ENCODE measurements at places on chromosomes 4 and X. TPM values are rescaled to one million over a fixed set of nuclear protein-coding genes. Genes with fewer than 3 reads are reported as not detected.

- DNase-seq: no peak
Observed at GRCh38 chr4:138804711-138805110, 210.9 kb upstream of the NOCT start.

- peak; percentile 29 for DNase-seq
Observed at GRCh38 chrX:135330706-135331105, 21.4 kb downstream of the ETDC start.

DNA sequence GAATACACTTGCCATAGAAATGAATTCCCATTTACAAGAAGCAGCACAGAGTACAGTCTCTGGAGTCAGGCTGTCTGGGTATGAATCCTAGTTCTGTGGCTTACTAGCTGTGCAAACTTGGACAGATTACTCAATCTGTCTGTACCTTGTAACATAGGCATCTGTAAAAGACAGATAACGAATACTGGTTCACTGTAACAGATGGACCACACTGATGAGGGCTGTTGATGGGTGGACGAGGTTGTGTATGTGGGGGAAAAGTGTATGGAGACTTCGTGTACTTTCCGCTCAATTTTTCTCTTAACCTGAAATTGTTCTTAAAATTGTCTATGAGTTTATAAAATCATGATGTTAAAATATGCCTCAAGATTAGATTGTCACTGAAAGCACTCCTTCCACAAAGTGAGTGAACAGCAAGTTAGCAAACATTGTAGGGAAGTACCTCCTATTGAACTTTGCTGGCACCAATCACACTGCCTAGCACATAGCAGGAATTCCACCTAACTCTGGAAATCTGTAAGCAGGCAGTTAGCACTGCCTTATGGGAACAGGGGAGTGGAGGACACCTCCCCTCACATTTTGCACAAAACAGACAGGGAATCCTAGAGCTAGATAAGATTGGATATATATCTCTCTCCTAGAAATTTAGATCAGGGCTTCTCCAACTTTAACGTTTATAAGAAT, 6.5 kb upstream of the EXOSC9 start:
- DNase-seq: no peak

DNA sequence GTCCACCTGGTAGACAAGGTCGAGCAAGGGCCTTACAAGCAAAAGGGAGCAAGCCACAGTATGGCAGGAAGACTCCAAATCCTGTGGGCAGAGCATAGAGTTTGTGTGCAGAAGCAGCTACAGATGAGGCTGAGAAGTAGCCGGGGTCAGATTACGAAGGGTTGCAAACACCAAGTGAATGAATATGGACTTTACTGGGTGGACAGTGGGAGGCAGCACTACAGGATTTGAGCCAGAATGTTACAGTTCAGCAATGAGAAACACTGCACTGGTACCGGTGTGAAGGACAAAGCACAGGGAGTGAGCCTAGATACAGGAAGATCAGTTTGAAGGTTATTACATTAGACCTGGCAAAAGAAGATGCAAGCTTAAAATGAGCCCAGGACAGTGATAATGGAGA, 46.1 kb upstream of the HOPX start:
- DNase-seq: no peak

DNA sequence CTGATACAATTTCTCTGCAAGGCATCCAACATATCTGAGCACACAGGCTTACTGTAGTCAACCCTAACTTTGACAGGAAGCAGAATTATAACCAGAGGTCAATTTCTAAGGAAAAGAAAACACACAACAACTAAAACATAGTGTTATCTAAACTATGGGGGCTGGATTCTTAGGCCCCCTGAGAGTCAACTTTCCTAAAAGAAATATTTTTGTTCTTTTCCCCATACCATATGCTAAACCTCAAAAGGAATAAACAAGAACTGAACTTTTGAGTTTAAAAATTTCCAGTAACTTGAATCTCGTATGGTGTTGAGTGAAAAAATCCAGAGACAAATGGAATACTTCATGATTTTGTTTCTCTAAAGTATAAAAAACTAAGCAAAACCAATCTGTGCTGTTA, 42.9 kb downstream of the ATXN3L start:
- peak; percentile 50 for DNase-seq

- DNase-seq: no peak
Observed at GRCh38 chrX:48940404-48940955, 16.9 kb downstream of the OTUD5 start.

GAGE12E gene
- polyA plus RNA-seq: not detected

GRCh38 chrX:123081776-123082175, 102.3 kb upstream of the GRIA3 start:
- DNase-seq: no peak

SOWAHD gene
- 0.38 TPM for polyA plus RNA-seq

DNA sequence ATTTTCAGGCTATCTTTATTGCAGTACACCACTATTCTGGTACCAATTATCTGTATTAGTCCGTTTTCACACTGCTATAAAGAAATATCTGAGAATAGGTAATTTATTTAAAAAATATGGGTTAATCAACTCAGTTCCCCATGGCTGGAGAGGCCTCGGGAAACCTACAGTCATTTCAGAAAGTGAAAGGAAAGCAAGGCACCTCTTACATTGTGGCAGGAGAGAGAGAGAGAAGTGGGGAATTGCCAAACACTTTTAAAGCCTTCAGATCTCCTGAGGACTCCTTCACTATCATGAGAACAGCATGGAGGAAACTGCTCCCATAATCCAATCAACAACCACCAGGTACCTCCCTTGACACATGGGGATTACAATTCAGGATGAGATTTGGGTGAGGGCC, 54.7 kb downstream of the AMER1 start:
- no peak for DNase-seq

- no peak for DNase-seq
Observed at GRCh38 chr4:184142121-184143000, 75.3 kb downstream of the ENPP6 start.

DNA sequence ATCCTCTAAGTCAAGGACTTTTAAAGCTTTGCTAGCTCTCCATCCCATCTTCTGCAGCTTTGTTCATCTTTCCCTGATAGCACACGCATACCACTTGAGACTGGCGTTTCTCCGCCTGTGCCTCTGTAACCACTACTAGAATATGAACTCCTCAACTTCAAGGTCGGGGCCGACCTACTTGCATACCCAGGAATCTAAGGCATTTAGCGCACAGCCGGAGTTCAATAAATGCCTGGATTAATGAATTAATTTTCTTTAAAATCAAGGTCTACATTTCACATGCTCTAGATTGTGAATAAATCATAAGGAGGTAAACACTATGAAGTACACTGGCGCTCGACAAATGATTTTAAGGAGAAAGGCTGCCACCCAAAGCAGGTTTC, 89.3 kb downstream of the HNRNPD start:
- no peak for DNase-seq

DNA sequence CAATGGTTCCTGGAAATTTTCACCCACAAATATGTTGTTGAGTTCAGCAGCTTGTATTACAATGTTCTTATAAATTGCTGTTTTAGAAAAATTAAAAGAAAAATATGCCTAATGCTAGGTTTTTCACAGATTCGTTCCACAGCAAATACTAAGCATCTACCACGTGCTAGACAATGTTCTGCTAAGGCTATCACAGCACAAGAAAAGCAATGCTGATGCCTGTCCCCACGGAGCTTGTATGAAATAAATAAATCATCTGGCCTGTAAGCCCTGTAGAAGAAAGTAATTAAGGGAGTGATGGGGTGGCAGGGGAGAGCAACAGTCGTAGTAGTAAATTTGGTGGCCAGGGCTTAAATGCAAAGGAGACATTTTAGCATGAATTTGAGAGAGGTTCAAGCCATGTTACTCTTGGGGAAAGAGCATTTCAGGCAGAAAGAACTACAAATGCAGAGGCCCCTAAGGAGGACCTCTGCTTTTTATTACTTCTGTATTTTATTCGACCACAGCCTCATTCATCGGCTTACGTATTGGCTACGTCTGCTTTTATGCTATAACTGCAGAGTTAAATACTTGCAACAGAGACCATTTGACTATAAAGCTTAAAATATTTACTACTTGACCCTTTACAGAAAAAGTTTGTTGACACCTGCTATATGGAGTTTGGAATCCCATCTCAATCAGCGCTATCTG, 36.3 kb downstream of the ARAP2 start:
- DNase-seq: no peak

SMIM31 gene
- polyA plus RNA-seq: 0.86 TPM

GRCh38 chr4:2289955-2290333, 28.0 kb upstream of the MXD4 start:
- DNase-seq: no peak

GRCh38 chr4:16262188-16262587, 35.9 kb upstream of the TAPT1 start:
- no peak for DNase-seq

DNA sequence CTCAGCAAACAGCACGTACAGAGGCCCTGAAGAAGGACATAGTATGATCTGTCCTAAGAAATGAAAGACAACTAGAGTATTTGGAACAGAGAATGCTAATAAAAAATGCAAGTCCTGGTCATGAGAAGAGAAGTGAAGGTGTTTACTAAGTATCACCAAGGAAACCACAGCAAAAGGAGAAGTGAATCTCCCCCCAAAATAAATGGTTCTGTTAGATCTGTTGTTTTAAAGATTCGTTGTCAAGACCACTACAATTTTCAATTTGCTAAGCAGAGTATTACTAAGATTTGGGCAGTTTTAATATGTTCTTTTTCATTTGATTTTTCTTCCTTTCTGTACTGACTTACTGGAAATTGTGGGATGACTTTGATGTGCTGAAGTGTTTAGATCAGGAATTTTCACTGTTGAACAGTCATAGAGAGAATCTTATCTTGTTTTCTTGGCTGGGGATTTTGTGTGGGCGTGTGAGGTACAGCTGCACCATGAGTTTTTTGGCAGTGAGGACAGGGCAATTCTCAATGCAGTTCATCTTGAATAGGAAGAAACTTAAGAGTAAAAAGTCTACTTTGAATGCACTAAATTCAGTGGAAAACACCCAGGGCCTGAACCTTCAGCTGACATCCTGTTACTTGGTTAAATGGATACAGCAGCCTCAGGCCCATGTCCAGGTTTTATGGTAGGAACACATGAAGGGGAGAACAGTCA, 132.2 kb downstream of the STIM2 start:
- peak; percentile 30 for DNase-seq

MAGEA12 gene
- polyA plus RNA-seq: not detected

MSX1 gene
- 0.76 TPM for polyA plus RNA-seq

TMEM31 gene
- polyA plus RNA-seq: 1.8 TPM

DNA sequence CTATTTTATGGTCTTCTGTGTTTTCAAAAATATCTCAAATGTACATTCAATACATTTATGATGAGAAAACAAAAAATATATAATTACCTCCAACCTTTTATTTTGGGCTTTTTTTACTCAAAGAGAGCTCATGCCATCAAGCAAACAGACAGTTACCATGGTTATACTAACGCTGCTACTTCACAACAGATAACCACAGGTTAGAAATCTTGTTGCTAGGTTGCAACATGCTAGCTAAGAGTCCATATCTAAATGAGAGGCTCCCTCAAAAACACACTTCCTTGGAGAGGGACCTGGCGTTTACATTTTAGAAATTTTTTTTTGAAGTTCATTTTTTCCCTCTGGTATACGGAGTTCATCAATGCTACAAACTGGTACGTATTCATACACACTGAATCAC, 44.3 kb downstream of the TBC1D9 start:
- DNase-seq: no peak

- DNase-seq: no peak
Observed at GRCh38 chr4:104693601-104694201, 199.0 kb upstream of the CXXC4 start.

GRCh38 chr4:94673961-94674360, 83.8 kb upstream of the BMPR1B start:
- no peak for DNase-seq

PLAC8 gene
- 2.9 TPM for polyA plus RNA-seq

KLHL4 gene
- 6.5 TPM for polyA plus RNA-seq

DNA sequence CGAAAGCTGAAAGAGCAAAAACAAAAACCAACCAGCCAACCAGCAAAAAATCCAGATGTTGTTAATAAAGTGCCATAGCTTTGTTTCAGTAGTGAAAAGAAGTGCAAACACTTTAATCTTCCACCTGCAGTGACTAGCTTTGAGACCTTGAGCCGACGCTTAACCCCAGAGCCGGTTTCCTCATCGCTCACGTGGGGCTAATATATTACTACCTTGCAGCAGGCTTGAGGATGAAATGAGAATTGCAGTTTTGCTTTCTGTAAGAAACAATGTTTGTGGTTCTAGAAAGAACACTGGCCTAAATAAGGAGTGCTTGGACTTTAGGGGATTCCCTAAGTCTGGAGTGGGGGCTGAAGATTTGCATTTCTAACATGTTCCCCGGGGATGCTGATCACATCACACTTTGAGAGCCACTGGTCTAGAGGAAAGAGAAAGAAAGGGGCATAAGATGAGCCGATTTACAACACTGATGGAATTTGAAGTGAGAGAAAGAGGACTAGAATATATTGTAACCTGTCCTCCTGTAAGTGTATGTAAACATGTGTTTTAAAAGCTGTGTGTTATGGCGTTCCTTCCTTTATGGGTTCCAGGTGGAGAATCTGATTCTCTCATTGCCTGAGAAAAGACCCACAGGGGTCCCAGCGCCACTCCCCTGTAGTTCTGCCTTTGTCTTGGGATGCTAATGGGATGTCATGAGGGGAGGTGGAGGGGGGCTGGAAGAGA, 1.4 kb downstream of the FGF2 start:
- peak; percentile 57 for DNase-seq

DNA sequence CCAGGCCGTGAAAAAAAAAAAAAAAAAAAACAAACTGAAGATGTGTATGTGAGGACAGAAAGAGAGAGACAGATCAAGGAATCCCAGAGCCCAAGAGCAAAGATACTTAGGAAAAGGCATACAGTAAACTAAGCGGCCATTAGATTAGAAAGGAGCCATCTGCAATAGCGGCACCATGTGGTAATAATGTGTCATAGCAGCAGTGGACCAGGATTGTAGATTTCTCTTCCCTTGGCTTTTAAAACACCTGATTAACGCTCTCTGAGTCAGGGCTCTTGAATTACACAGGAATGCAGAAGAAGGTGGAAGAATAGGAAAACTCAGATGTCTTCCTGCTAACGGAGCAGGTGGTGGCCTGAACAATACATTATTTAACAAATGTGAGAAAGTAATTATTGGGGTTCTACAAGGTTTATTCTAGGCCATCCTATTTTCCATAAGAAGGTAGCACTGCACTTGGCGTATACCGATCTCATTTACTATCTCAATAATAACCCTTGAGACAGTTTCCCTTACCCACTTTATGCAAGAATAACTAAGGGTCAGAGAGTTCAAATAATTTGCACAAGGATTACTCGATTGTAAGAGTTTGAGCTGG, 182.7 kb downstream of the KCNIP4 start:
- peak; percentile 67 for DNase-seq

DNA sequence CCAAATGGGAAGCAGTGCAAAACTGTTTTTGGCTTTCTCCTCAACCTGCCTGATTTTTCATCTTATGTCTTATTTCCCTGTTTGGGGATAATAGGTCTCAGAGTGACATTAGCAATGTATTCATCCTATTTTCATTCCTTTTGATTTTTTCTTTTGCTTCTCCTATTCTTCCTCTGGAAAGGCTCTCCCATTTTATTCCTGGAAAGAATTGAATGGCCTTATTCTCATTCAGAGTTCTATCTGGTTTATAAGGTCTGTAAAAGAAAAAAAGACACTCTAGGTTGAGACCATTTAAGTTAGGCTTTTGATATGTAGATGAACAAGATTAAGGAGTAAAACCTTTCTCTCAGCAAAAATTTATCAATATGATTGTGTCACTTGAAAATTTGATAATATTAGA, 27.8 kb upstream of the ALB start:
- DNase-seq: no peak

- no peak for DNase-seq
Observed at GRCh38 chrX:24982306-24982965, 33.3 kb downstream of the ARX start.

MSANTD1 gene
- 0.88 TPM for polyA plus RNA-seq
